Spinal cord (tissue), 10 donors: ENCODE measurements at places on chromosomes 7 and 10. TPM values are rescaled to one million over a fixed set of nuclear protein-coding genes. Genes with fewer than 3 reads are reported as not detected.

DNA sequence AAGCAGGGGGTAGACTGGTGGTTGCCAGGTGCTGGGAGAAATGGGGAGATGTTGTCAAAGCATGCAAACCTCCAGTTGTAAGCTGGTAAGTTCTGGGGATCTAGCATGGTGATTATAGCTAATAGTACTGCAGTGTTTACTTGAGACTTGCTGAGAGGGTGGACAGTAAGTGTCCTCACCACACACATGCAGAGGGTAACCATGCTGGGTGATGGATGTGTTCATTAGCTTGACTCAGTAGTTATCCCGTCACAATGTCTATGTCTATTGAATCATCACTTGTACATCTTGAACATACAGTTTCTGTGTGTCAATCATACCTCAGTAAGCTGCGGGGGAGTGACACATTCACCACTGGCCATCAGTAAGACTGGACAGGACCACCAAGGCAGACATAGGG, 42.1 kb downstream of the GSDME start:
- DNase-seq = no peak

GRCh38 chr7:73433924-73434700, 534 bp downstream of the FZD9 start:
- no peak for DNase-seq

- DNase-seq = no peak
Measured at GRCh38 chr10:14553448-14553847, 221.2 kb downstream of the FAM107B start.

DNA sequence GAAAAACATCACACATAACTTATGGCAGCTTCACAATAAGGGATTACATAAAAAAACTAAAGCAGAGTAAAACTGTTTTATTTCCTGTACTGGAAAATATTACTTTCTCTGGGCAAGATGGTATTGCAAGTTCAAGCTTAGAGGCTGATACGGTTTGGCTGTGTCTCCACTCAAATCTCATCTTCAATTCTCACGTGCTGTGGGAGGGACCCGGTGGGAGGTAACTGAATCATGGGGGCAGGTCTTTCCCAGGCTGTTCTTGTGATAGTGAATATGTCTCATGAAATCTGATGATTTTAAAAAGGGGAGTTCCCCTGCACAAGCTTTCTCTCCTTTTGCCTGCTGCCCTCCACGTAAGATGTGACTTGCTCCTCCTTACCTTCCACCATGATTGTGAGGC, 5.1 kb upstream of the LRRC27 start:
- DNase-seq = no peak

DNA sequence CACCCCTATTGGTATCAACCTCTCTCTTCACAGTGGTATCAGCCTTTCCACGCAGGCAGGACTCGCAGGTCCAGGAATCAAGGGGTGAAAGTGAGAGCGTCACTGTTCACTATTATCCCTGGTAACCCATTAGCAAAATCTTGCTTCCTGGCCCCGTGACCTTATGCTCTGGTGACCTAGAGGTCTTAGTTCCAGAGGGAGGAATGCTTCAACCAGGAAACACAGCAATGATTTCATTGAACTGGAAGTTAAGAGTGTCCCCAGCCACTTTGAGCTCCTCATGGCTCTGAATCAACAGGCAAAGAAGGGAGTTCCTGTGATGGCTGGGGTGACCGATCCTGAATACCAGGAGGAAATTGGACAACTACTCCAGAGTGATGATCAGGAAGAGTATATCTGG, 90.6 kb downstream of the CUL2 start:
- DNase-seq = no peak

GRCh38 chr10:100561005-100561404, 25.3 kb downstream of the HIF1AN start:
- no peak for DNase-seq

- no peak for DNase-seq
Measured at GRCh38 chr7:155256761-155257481, 40.8 kb upstream of the INSIG1 start.

- DNase-seq = no peak
Measured at GRCh38 chr10:4670737-4671136, 155.3 kb upstream of the AKR1E2 start.

GRCh38 chr7:138749960-138750359, 47.8 kb upstream of the TMEM213 start:
- no peak for DNase-seq

- DNase-seq = no peak
Measured at GRCh38 chr7:155885167-155886155, 73.2 kb upstream of the SHH start.

DNA sequence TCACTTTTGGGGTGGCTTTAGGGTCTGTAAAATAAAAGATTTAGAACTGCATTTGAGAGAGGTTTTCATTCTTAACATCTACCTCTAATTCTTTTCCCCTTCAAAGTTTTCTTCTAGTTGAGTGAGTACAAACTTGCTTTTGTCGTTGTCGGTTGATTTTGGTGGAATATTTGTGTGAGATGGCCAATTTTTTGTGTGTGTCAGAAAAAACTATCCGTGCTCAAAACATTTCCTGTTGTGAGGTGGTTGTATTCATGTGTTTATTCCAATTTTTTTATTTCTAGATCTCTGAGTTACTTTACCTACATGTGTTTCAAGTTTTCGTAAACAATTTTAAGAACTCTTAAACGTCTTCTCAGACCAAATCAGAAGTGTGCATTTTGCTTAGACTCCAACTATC, 1.6 kb downstream of the AHR start:
- DNase-seq = no peak

GRCh38 chr7:31835471-31835870, 148.5 kb downstream of the PPP1R17 start:
- no peak for DNase-seq

- DNase-seq = no peak
Measured at GRCh38 chr7:142548978-142549377, 200.3 kb upstream of the PRSS1 start.

DNA sequence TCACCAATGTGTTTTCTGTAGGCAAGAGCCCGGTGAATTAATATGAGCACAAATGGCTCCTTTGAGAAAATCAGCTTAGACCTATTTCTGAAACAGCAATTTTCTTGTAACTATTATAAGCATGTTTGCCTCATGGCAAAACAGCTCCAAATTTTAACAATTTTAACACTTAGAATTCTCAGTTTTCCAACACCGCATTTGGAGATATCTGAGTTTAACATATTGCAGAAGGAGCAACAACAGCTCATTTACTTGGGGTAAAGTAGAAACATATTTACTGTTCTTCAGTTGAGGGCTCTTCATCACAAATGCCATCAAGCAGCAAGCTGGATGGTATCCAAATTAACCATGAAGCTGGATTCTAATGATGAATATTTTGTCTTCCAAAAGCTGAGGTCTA, 134.0 kb upstream of the SLC26A5 start:
- no peak for DNase-seq

DNA sequence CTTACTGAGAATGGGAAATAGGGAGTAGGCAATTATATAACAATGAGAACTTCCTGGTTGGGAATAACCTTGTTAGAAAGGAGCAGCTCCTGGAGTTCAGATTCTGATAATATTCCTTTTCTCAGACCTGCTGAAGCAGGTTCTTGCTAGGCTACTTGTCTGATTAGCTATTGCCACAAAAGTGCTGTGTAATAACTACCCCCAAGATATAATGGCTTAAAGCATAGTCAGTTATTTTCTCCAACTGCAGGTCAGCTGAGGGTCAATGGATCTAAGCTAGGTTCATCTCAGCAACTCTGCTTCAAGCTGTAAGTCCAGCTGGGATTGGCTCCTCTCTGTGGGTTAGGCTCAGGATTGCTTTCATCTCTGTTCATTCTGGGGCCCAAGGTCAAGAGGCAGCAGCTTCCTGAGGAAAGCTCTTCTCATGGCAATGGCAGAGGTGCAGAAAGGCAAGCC, 9.4 kb upstream of the CNOT4 start:
- DNase-seq = no peak

DNA sequence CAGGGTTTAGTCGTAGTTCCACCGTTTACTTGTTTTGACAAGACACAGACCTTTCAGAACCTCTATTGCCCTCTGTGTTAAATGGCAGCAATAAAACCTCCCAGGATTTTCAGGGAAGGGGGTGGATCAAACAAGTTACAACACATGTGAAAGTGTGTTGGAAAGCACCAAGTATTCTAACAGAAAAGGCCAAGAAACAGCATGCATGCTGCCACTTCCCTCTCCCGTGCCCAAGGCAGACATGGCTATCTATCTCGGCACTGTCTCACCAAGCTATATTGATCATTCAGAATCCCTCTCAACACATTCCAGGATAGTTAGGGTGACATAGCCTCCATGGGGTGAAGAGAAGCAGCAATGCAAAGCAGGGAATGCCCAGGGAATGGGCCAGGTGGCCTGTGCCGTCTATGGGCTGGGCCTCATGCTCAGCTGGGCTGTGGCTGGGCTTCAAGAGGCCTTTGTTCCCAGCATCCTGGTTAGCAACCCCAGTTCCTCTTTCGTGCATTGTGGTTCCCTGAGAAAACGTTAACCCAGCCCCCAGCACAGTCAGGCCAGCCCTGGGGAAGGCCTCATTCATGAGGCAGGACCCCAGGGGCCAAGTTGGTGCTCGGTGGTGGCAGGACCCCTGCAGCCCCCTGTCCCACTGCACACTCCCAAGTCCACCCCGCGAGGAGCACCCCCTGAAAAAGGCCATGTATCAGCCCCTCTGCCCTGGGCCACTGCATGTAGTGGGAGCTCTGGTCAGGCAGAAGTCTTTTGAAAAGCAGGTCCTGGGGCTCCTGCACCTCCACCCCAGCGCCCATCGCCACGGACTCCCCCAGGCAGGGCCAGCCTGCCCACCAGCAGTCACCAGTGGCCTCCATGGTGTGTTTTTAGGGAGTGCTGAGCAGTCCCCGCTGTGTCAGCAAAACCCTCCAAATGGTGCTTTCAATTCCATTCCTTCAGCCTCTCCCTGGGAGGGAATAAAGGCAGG, 25.5 kb downstream of the VSIR start:
- DNase-seq = no peak

GRCh38 chr7:29084832-29085231, 61.5 kb downstream of the CPVL start:
- DNase-seq = no peak

- DNase-seq = no peak
Measured at GRCh38 chr7:33192695-33193291, 63.4 kb downstream of the BBS9 start.

- no peak for DNase-seq
Measured at GRCh38 chr7:138542183-138542582, 82.1 kb downstream of the TRIM24 start.

DNA sequence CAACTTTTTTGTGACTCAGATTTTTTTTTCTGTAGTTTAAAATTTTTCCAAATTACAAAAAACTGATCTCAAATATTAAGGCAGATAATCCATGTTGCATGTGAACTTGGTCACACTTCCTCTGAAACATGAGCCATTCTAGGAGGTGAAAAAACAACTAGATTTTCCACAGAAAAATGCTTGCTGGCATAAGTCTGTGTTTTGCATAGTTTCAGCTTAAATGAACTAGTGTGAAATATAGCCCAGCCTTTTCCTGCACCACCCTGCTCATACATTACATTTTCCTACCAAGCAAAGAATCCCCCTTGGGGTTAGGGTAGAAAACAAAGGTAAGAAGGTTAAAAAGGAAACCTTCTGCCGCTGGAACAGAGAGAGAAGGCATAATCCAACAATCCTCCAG, 48.2 kb downstream of the SLC25A13 start:
- DNase-seq = no peak

GRCh38 chr7:134562136-134562535, 13.2 kb downstream of the AKR1B15 start:
- DNase-seq = no peak

- no peak for DNase-seq
Measured at GRCh38 chr10:113610631-113611601, 52.9 kb downstream of the NRAP start.

GRCh38 chr10:22332116-22332692, 11.3 kb downstream of the BMI1 start:
- DNase-seq = no peak

GRCh38 chr7:143383642-143383957, 2.5 kb downstream of the ZYX start:
- no peak for DNase-seq

GRCh38 chr7:26143298-26144048, 8.5 kb upstream of the NFE2L3 start:
- DNase-seq = no peak

The MYOZ1 gene
- 1.6 TPM for total RNA-seq

The AKR1C2 gene
- total RNA-seq = 27.5 TPM

The TBRG4 gene
- 48.0 TPM for total RNA-seq

The PRKCQ gene
- 6.2 TPM for total RNA-seq

The VWA2 gene
- 4.1 TPM for total RNA-seq

The EPHA1 gene
- 0.94 TPM for total RNA-seq

The GNAI1 gene
- 113 TPM for total RNA-seq

The TUBB8 gene
- total RNA-seq = 0.11 TPM

The PIK3CG gene
- 6.4 TPM for total RNA-seq

The SLC26A5 gene
- total RNA-seq = 0.99 TPM

The C10orf71 gene
- under 0.01 TPM for total RNA-seq

The HOXA10 gene
- 14.0 TPM for total RNA-seq

The GTF2I gene
- 254 TPM for total RNA-seq

The NXPH1 gene
- total RNA-seq = 17.1 TPM

The LBX1 gene
- 4.0 TPM for total RNA-seq
